ENCODE measurements at places on chromosomes 13 and 19. TPM values are rescaled to one million over a fixed set of nuclear protein-coding genes. Genes with fewer than 3 reads are reported as not detected.

DNA sequence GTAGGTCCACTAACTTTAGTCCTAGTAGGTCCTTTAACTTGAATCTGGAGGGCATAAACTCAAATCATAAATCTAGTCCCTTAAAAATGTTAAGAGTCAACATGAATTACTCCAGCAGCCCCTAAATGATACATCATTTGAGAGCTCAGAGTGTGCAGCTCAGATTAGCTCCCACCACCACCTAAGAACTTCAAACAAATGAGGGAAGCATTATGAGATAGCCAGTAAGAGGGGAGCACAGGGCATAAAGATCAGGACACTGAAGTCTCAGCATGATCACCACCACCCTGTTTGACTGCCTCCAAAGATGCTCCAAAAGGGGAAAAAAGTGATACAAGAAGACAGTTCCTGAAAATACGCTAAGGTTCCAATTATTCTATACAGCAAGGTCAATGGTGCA is 5.7 kb downstream of the PROSER1 start:
- DNase-seq, result no peak

GRCh38 chr13:71611292-71611691 is 255.7 kb downstream of the DACH1 start:
- DNase-seq, result no peak

- no peak for DNase-seq
Observed at GRCh38 chr19:1944088-1944915, 3.3 kb downstream of the CSNK1G2 start.

DNA sequence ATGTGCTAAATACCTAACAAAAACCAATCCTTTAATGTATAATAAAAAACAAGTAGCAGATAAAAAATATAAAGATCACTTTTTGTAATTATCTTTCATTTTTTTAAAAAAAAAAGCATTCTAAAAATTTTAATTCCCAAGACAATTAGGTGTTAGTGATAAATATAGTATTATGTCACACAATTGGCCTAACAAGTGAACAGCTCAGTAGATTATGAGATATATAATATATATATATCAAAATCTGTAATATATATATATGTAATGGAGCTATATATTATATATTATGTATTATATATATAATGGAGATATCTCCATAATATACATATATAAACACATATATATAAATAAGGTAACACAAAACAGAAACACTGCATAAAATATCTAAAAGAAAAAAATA is 1531.1 kb upstream of the MIR17HG start:
- DNase-seq, result no peak

DNA sequence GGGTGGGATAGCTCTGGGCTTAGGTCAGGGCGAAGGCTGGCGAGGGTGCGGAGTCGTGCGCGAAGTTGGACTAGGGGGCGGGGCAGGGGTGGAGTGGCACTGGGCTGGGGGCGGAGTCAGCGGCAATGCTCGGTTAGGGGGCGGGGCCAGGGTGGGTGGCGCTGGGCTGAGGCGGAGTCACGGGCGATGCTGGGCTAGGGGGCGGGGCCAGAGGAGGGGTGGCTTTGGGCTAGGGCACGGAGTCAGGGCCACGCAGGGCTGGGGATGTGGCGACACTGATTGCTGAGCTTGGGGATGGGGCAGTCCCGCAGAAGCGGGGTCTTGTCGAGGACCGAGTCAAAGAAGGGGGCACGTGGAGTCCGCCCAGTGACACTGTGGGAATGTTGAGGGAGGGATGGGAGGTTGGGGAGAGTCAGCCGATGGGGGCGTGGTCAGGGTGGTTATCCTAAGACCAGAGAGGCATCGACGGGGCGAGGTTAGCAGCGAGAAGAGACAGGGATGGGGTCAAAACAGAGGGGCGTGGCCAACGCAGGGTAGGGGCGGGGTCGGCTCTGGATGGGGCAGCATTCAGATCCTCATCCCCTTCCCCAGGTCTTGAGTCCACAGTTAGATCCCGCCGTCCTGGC is 8.7 kb downstream of the HOMER3 start:
- DNase-seq, result no peak

GRCh38 chr13:107968470-107968869 is 246.9 kb downstream of the LIG4 start:
- no peak for DNase-seq

- no peak for DNase-seq
Observed at GRCh38 chr13:77511552-77511951, 24.0 kb upstream of the SCEL start.

DNA sequence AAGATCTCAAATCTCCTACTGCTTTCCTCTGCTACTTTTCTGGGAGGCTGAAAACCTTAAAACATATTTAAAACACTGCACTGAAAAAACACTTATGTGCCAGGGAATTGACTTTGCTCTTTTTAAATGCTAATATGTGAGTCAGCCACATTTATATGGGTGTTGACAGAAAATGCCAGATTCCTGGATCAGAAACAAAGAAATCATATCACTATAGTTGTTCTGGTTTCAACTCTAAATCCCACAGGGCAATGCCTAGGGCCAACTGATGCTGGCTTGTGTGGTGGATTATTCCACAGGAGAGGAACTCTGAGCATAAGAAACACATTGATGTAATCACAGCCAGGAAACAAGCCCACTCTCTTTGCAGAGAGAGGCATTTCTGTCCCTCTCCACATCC is 1439.0 kb upstream of the SPRY2 start:
- DNase-seq, result no peak

RGL3 gene
- 3.3 TPM for total RNA-seq

MYPOP gene
- total RNA-seq, result 2.4 TPM

GRCh38 chr13:91145571-91146205 is 201.8 kb upstream of the MIR17HG start:
- no peak for DNase-seq

DNA sequence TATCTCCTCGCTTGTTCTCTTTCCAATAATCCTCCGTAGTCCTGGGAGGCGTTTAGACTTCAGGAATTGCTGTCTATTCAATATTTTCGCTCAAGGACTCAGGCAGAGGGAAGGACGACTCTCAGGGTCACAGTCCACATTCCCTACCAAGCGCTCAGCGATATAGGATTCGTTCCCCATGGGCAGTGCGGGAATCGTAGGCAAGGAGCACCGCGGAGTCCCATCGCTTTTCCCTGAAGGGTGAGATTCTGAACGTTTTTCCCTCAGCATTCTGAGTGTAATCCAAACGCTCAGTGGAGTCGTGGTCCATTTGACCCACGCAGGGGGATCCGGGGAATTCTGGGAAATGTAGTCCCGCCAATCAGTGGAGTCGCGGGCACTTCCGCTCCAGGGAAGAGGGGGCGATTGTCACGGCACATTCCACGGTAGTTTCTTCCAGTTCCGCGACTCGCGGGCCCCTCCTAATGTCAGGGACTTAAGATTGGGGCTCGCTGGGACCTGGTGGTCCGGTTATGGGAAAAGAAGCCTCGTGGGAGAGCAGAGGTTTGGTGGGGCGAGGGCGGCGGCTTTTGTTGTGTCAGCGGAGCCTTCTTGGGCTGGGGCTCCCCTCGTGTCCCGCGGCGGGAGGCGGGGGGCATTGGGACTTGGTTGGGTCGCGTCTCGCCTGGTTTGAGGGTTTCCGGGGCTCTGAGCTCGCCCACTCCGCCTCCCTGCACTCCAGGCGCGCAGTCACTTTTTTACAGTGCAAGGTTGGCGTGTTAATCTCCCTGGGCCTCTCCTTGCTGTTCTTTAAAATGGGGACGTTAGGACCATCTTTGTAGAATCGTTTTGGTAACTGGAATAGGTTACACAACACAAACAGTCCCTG is at the start of gene ZNF234:
ZNF234 (plus strand) TSS at position 364 of the 868 bp plus-strand sequence. CDS start 3,079 bp downstream, outside the sequence.
- DNase-seq, result peak; percentile 82

- no peak for DNase-seq
Observed at GRCh38 chr13:41547251-41548000, 90.1 kb downstream of the RGCC start.

DNA sequence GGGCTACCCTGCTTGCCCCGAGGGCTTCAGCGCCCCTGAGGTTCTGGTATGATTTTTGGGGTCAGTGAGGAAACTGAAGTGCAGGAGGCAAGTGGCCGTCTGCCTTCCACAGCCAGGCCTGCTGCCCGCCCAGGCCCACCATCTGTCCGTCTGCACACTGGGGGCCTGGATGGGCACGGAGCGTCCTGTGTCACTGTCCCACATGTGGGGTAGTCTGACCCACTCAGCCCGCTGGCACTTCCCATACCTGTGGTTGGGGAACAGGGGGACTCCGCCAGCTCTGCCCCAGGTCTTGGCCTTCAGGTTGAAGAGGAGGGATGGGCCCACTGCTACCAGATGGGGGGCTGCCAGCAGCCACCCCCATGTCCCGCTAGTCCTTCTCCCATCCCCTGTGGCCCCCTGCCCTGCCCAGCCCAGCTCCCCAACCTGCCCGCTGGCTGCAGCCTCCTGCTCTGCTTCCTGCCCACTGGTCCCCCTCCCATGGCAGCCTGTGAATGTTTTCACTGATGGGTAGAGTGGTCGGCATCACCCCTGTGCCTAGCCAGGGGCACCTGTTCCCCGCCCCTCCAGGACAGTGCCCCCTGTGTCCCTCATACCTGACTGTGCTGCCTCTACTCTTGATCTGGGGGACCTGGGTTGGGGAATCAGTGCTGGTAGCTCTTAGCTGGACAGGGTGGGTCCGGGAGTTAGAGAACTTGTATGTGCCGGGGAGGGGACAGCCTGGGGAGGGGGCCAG is 9.5 kb downstream of the PIAS4 start:
- no peak for DNase-seq

DNA sequence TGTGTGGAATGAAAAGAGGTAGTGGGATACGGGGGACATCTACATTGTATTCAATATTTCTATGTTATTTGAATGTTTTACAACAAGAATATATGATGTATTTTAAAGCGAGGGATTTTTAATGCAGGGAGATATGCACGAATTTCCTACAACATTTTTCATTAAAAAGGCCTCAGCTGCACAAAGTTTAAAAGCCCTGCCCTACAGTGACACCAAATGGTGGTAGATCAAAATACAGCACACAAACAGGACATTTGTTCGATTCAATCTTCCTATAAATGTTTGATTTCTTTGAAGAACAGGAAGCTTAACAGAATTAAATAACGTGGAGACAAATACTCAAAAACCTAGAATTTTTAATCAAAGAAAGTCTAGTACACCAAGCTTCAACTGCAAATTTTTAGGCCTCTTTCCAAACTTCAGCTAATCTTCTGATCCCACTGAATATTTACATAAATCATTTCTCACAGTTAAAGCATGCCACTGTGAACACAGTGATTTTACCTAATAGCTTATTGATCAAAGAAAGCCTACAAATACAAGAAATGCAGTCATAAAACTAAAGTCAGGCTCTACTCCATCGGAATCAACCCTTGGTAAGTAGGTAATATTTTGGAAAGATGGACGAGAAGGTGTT is 257.2 kb downstream of the DIAPH3 start:
- DNase-seq, result no peak

DNA sequence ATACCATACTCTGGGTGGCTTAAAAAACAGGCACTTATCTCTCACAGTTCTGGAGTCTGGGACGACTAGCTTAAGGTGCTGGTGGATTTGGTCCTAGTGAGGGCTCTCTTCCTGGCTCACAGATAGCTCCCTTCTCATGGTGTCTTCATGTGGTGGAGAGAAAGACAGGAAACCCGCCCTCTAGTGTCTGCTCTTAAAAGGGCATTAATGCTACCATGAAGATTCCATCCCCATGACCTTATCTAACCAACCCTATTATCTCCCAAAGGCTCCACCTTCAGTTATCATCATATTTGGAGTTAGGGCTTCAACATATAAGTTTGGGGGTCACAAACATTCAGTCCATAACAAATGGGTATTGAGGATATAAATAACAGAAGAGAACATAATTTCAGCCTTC is 139.4 kb downstream of the HS6ST3 start:
- no peak for DNase-seq

- no peak for DNase-seq
Observed at GRCh38 chr13:43664700-43665191, 122.0 kb downstream of the ENOX1 start.
